ENCODE measurements at places on chromosomes 5 and 9.

- peak; percentile 12 for DNase-seq
Observed at GRCh38 chr9:27165670-27166069, 56.6 kb downstream of the TEK start.

DNA sequence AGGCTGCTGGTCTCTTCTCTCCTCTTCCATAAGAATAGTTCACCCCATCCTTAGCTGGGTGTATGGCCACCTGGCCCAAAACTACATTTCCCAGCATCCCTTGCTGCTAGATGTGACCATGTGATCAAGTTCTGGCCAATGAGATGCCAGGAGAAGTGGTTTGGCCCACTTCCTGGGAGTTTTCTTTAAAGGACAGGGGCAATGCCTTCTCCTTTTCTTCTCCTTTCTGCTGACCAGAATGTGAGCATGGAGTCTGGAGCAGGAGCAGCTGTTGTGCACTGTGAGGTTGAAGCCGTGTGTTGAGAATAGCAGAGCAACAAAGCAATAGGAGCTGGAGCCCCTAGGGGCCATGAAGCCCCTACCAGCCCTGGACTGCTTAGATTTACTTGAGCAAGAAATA lies 36.8 kb downstream of the C9orf50 start:
- peak; percentile 80 for DNase-seq

DNA sequence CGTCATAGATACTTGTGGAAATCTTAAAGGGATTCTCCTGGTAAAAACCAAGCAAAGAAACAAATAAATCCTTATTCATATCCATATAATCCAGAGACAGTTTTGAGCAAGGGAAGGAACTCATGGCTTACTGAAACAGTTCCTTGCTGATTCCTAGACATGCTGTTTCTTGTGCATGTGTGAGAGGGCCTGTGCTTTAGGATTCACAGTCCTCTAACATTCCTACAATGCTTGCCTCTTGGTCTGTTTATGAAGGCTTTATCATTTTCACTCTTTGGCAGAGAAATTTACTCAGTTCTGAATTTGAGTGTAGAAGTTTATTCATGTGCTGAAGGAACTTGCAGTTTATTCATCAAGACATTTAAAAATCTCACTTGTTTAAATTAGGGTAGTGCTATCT lies 123.4 kb downstream of the RPS23 start:
- no peak for DNase-seq

DNA sequence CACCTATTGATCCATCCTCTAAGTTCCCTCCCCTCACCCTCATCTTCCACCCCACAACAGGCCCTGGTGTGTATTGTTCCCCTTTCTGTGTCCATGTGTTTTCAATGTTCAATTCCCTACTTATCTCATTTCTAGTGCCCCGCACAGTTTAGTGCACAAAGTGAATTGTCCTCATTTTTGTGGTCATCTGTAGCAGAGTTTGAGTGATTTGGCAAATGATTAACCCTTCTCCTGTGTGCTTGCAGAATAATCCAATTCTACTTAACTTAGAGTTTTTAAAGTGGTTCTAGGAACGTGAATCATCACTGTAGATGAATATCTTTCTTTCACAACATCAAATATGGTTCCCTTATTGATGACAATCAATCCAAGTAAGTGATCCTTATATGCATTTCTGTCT lies 6.3 kb upstream of the HAPLN1 start:
- no peak for DNase-seq

DNA sequence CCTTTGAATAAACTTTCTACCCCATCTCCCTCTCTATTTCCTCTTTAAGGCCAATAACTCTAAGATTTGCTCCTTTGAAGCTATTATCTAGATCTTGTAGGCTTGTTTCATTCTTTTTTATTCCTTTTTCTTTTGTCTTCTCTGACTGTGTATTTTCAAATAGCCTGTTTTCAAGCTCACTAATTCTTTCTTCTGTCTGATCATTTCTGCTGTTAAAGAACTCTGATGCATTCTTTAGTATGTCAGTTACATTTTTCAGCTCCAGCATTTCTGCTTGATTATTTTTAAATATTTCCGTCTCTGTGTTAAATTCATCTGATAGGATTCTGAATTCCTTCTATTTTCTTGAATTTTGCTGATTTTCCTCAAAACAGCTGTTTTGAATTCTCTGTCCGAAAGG lies 15.3 kb upstream of the LIX1 start:
- DNase-seq = no peak

- DNase-seq = peak; percentile 58
Observed at GRCh38 chr9:94922098-94922607, 195.7 kb downstream of the AOPEP start.

DNA sequence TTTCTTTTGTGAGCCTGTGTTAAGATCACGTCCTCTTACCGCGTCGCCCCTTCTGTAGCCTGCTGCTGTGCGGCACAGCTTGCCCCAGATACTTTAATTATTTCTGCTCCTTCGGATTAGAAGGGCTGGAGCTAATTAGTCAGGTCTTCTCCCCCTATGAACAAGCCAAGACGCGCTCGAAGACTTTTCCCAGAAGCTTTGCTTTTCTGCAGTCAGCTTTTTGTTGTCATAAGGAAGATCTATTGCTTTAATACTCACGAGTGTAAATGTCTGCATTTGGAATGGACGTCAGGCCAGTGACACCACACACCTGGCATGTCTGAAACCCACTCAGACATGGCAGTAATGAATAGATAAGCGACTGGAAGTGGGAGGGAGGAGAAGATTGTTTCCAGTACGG lies 37.0 kb downstream of the PRUNE2 start:
- DNase-seq = no peak

- DNase-seq = no peak
Observed at GRCh38 chr9:17488662-17489061, 90.2 kb upstream of the SH3GL2 start.

DNA sequence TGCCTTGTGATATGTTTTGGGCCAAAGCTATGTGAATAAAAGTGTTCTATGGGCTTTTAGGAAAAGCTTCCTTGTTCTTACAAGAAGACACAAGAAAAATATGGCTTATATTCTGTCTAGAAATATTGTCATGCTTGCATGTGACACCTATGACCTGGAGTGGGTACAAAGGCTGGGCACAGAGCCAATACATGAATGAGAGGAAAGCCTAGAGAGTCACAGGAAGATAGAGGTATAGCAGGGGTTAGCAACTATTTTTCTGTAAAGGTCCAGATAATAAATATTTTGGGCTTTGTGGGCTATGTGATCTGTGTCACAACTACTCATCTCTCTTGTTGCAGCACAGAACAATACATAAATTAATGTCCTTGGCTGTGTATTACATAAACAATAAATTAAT lies 196.6 kb upstream of the CD180 start:
- DNase-seq = no peak

DNA sequence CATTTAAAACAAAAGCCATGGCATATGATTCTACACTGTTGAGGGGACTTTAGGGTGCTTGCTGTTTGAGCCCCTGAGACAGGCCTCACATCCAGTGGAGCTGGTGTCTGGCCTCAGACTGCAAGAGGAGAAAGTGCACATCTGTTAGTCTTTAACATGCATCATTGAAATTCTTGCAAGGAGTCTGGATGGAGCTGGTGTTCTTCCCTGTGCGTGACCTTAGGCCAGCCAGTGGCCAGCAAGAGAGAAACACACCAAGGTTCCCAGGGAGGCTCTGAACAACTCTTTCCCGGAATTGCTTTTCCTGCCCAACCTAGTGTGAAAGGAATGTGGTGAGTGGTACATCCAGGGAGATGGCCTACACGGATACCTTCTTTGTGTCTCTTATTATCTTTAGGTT lies 282.8 kb upstream of the TNC start:
- DNase-seq = no peak

DNA sequence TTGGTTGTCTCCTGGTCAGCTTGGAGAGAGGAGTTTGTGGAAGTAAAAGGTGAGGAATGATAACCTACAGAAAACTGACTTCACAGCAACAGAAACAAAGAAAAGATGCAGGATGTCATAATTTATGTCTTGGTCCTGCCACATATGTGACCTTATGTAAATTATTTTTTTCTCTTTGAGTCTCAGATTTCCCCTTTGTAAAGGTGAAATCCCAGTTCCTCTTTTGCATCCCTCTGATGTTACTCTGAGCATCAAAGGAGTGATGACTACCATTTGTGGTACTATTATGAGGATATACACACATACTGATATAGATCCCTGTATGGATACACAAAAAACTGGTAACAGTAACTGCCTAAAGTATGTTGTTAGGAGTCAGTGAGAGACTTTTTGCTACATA lies 1.4 kb upstream of the THG1L start:
- no peak for DNase-seq

- no peak for DNase-seq
Observed at GRCh38 chr9:89864257-89864656, 259.4 kb downstream of the GADD45G start.

DNA sequence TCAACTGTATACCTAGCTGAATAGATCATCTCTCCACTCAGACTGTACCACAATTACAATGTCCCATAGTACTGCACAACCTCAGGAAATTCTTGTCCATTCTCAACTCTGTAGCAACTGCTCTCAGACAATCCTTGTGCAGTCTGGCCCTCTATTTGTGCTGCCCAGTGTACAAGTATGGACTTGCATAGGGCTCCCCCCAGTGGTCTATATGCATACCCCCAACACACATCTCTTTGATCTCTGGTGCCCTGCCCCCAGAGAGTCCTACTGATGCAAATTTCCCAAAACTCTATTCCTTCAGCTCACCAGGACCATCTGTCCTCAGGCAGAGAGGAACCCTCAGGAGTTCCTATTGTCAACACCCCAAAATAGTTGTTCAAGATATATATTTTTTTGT lies 205.3 kb downstream of the SLCO4C1 start:
- DNase-seq = peak; percentile 74

GRCh38 chr5:132671000-132671399 lies 2.8 kb upstream of the IL4 start:
- no peak for DNase-seq

DNA sequence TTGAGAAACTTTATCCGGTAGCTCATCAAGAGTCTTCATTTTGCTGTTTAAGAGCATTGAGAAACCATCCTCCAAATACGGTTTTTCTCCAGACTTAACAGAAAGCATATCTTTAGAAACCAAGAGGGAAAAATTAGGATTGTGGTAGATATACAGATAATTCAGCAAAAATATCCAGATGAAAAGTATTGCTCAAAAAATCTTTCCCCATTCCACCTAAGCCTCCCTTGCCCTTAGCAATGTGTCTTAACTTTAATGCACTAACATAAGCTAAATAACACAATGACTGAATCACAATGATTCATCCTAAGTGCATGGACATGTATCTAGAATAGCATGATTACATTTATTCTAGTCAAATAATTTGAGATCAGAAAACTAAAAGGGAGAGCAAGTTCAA lies 130.3 kb upstream of the TARS1 start:
- no peak for DNase-seq

GRCh38 chr9:30628915-30629567 lies 1755.4 kb upstream of the ACO1 start:
- no peak for DNase-seq

DNA sequence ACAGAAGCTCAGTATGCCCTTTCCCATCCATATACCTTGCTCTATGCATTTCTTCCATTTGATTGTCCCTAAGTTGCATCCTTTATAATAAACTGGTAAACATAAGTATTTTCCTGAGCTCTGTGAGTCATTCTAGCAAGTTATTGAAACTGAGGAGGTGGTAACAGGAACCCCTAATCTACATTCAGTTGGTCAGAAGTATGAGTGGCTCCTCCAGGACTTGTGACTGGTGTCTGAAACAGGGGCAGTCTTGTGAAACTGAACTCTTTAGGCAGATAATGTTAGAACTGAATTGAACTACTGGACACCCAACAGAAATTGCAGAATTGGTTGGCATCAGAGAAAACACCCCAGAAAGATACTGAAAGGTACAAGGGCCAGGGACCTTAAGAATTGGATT lies 133.1 kb upstream of the POU5F2 start:
- no peak for DNase-seq

Measured in hepatocyte (in vitro differentiated cells).